ENCODE measurements at places on chromosomes 7 and 10. TPM values are rescaled to one million over a fixed set of nuclear protein-coding genes. Genes with fewer than 3 reads are reported as not detected.

GRCh38 chr10:104026762-104027161, 58.9 kb downstream of the COL17A1 start:
- no peak overlapping the region for H3K27ac ChIP-seq
- no peaks in the 10 kb centered on the region for H3K27me3 ChIP-seq
- H3K36me3 ChIP-seq: no peaks in the 10 kb centered on the region
- DNase-seq: no peak
- no peak overlapping the region for H3K4me3 ChIP-seq

GRCh38 chr10:128047991-128048818, 78.0 kb downstream of the MKI67 start:
- H3K27ac ChIP-seq: no peak overlapping the region
- H3K36me3 ChIP-seq: no peaks in the 10 kb centered on the region
- no peak overlapping the region for H3K4me3 ChIP-seq
- no peak for DNase-seq

DNA sequence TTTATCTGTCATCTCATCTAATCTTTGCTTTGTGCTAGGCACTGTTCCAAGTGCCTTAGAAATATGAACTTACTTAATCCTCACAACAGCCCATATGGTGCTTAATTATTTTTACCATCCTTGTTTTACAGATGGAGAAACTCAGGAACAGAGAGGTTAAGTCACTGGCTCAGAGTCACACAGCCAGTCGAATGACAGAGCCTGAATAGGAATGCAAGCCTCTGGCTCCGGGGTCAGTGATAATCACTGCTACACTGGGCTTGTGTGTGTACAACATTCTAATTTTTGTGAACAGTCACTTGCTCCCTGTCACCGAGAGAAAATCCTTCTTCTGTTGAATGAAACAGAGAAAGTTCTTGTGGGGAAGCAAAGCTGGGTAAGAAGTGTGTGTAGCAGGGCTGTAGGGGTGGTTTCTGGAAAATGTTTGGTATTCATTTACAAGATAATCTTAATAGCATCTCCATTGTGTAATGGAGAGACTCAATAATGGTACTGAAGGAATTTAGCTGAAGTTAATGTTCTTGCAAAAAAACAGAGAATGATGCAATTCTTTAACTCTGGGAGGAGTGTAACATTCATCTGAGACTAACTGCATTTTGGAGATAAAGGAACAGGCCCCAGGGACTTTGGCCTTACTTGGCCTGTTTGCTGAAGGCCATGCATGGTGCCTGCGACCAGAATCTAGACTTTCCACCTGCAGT, 290.6 kb downstream of the FRMD4A start:
- no peaks in the 10 kb centered on the region for H3K4me1 ChIP-seq
- no peaks in the 10 kb centered on the region for H3K27me3 ChIP-seq
- H3K27ac ChIP-seq: no peak overlapping the region
- H3K4me3 ChIP-seq: no peak overlapping the region

PDZD7 gene
- 0.25 TPM for total RNA-seq

All from neural progenitor cell (in vitro differentiated cells).